ENCODE measurements at places on chromosomes 11 and 22.
A peak's percentile ranks its signal among the peaks of the same experiment; 100 is the strongest.

- no peak overlapping the region for H3K27ac ChIP-seq
- DNase-seq: no peak
- no peaks in the 10 kb centered on the region for H3K36me3 ChIP-seq
- peaks cover 3% of the 10 kb centered on the region for H3K4me1 ChIP-seq
- peaks cover 23% of the 10 kb centered on the region for H3K27me3 ChIP-seq
Observed at GRCh38 chr11:44367452-44367851, 57.5 kb upstream of the ALX4 start.

GRCh38 chr22:20215742-20216141, 52.4 kb downstream of the RTN4R start:
- H3K4me1 ChIP-seq: peaks cover 2% of the 10 kb centered on the region
- H3K27ac ChIP-seq: no peak overlapping the region
- no peaks in the 10 kb centered on the region for H3K36me3 ChIP-seq
- H3K4me3 ChIP-seq: no peak overlapping the region
- no peak for DNase-seq
- peaks cover 5% of the 10 kb centered on the region for H3K27me3 ChIP-seq

GRCh38 chr11:117145393-117145761, 1.3 kb downstream of the PAFAH1B2 start:
- peak overlapping the region; percentile 94 for H3K27ac ChIP-seq
- peaks cover 4% of the 10 kb centered on the region for H3K27me3 ChIP-seq
- H3K4me1 ChIP-seq: peaks cover 36% of the 10 kb centered on the region
- no peak for DNase-seq
- H3K4me3 ChIP-seq: peak overlapping the region; percentile 98

GRCh38 chr11:78292109-78292803, 103.5 kb downstream of the USP35 start:
- H3K27me3 ChIP-seq: no peaks in the 10 kb centered on the region
- no peaks in the 10 kb centered on the region for H3K36me3 ChIP-seq
- no peak for DNase-seq
- peak overlapping the region; percentile 49 for H3K27ac ChIP-seq

GRCh38 chr11:78325274-78325781, 92.3 kb downstream of the GAB2 start:
- peaks cover 14% of the 10 kb centered on the region for H3K4me1 ChIP-seq
- peak overlapping the region; percentile 84 for H3K27ac ChIP-seq
- no peaks in the 10 kb centered on the region for H3K36me3 ChIP-seq

- H3K27ac ChIP-seq: no peak overlapping the region
- no peaks in the 10 kb centered on the region for H3K36me3 ChIP-seq
- H3K27me3 ChIP-seq: peaks cover 83% of the 10 kb centered on the region
- H3K4me1 ChIP-seq: no peaks in the 10 kb centered on the region
Observed at GRCh38 chr11:45266676-45267020, 19.5 kb downstream of the SYT13 start.

DNA sequence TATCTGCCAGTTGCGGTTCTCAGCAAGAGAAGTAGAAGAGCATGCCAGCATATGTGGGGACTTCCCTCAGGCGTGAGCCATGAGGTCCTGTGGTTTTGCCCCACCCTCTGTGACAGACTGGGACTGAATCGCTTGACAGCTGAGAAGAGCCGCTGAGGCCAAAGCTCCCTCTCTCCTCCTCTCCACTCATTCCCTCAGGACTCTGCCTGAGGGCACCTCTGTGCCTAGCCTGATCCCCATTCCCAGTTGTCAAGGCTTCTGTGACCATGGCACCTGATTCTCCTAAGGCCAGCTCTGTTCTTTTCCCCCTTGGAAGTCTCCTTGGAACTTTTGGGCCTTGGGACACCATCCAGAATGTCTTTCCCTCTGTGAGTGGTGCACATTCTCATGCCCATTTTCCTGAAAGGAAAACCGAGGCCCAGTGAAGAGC, 27.0 kb downstream of the ART5 start:
- peaks cover 15% of the 10 kb centered on the region for H3K4me1 ChIP-seq
- no peaks in the 10 kb centered on the region for H3K36me3 ChIP-seq
- H3K4me3 ChIP-seq: peak overlapping the region; percentile 74

- no peak overlapping the region for H3K27ac ChIP-seq
- H3K27me3 ChIP-seq: peaks cover 39% of the 10 kb centered on the region
- no peak for DNase-seq
- no peak overlapping the region for H3K4me3 ChIP-seq
Observed at GRCh38 chr11:126538071-126538470, 182.6 kb downstream of the ST3GAL4 start.

- no peak for DNase-seq
- H3K4me1 ChIP-seq: no peaks in the 10 kb centered on the region
- peaks cover 12% of the 10 kb centered on the region for H3K27me3 ChIP-seq
- H3K27ac ChIP-seq: no peak overlapping the region
Observed at GRCh38 chr11:121767433-121767832, 314.7 kb upstream of the SORL1-AS1 start.

- H3K4me3 ChIP-seq: no peak overlapping the region
- H3K36me3 ChIP-seq: peaks cover 8% of the 10 kb centered on the region
- DNase-seq: no peak
- no peaks in the 10 kb centered on the region for H3K27me3 ChIP-seq
Observed at GRCh38 chr11:96113193-96113681, 189.3 kb upstream of the MTMR2 start.

DNA sequence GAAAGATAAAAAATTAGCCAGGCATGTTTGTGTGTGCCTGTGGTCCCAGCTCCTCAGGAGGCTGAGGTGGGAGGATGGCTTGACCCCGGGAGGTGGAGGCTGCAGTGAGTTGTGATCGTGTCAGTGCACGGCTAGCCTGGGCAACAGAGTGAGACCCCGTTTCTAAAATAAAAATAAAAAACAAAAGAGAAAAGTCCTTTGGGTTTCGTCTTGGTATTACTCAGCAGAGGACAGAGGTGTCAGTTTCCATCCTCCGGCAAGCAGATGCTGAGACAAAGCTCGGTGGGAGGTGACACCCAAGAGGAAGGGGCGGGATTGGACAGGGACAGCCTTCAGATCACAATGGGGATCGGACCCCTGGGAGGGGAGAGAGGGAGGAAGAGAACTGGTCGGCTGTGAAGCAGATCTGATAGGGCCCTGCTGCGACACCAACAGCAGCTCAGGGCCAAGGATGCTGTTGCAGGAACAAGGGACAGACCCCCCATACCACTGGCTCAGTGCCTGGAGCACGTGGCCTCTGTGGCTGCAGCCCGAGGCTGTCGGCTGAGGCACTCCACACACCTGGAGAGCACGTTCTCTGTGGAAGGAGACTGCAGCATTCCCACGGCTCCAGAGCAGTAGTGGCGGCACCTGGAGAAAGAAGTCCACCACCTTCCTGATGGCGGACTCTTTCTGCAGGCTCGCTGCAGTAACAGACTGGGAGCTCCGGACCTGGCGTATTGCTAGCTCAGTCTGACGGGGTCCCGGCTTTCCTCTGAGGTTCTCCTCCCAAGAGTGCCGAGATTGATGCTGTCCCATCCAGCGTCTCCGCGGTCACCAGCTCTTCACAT, 5.2 kb upstream of the BID start:
- H3K27ac ChIP-seq: peak overlapping the region; percentile 83
- H3K27me3 ChIP-seq: no peaks in the 10 kb centered on the region
- H3K4me1 ChIP-seq: peaks cover 49% of the 10 kb centered on the region
- DNase-seq: no peak
- no peak overlapping the region for H3K4me3 ChIP-seq
- no peaks in the 10 kb centered on the region for H3K36me3 ChIP-seq

GRCh38 chr22:37121887-37122591, 12.5 kb upstream of the TMPRSS6 start:
- no peaks in the 10 kb centered on the region for H3K36me3 ChIP-seq
- DNase-seq: peak; percentile 83
- peak overlapping the region; percentile 89 for H3K4me3 ChIP-seq
- H3K27ac ChIP-seq: peak overlapping the region; percentile 100

- H3K27me3 ChIP-seq: no peaks in the 10 kb centered on the region
- no peak overlapping the region for H3K27ac ChIP-seq
- H3K4me3 ChIP-seq: no peak overlapping the region
Observed at GRCh38 chr11:91876746-91877145, 347.9 kb upstream of the FAT3 start.

- no peak for DNase-seq
- peaks cover 3% of the 10 kb centered on the region for H3K36me3 ChIP-seq
- peaks cover 4% of the 10 kb centered on the region for H3K27me3 ChIP-seq
- no peaks in the 10 kb centered on the region for H3K4me1 ChIP-seq
- peak overlapping the region; percentile 43 for H3K27ac ChIP-seq
- H3K4me3 ChIP-seq: no peak overlapping the region
Observed at GRCh38 chr11:3111919-3112690, 53.0 kb downstream of the OSBPL5 start.

- no peaks in the 10 kb centered on the region for H3K27me3 ChIP-seq
- peaks cover 40% of the 10 kb centered on the region for H3K4me1 ChIP-seq
- H3K27ac ChIP-seq: peak overlapping the region; percentile 90
- H3K4me3 ChIP-seq: peak overlapping the region; percentile 45
- DNase-seq: no peak
Observed at GRCh38 chr11:75276186-75276585, 35.6 kb downstream of the TPBGL start.

- H3K4me3 ChIP-seq: no peak overlapping the region
- H3K4me1 ChIP-seq: no peaks in the 10 kb centered on the region
- no peak for DNase-seq
- no peak overlapping the region for H3K27ac ChIP-seq
Observed at GRCh38 chr11:115409691-115410220, 94.5 kb downstream of the CADM1 start.

DNA sequence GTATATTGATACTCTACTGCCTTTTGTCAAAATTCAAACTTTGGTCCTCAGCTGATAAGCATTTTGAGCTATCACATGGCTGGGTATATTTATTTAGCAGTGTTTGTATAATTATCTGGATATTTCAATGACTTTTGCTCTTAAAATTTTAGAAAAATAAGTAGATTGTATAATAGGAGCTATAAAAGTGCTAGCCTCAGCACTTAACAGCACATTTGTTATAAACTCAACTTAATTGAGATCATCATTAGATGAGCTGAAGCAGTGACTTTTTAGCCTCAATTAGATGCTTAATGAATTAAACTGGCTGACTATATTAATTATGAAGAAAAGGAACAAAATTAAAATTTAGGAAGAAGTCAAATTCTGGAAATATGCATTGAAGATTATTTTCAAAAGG, 429.9 kb downstream of the DYNC2H1 start:
- peaks cover 3% of the 10 kb centered on the region for H3K4me1 ChIP-seq
- no peak for DNase-seq
- no peaks in the 10 kb centered on the region for H3K36me3 ChIP-seq
- H3K27me3 ChIP-seq: peaks cover 5% of the 10 kb centered on the region

DNA sequence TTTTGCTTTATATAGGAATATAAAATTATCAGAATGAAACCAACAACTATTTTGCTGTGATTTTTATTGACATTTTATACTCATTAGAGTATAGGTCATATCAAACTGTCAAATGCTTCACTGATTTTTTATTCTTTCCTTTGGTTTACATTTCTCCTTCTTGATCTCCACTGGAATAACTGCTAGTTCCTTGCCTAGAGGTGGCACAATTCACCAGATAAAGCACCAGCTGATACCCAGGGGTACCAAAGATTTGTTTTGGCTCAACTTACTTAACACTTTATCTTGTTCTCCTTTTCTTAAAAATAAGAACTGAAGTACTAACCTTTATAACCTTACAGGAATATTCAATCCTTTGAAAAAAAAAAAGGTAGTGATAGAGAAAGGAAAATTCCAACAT, 725.1 kb upstream of the CHORDC1 start:
- no peak overlapping the region for H3K4me3 ChIP-seq
- no peaks in the 10 kb centered on the region for H3K36me3 ChIP-seq
- no peak overlapping the region for H3K27ac ChIP-seq
- H3K4me1 ChIP-seq: no peaks in the 10 kb centered on the region
- no peaks in the 10 kb centered on the region for H3K27me3 ChIP-seq

Data from T-helper 17 cell (primary cell).